Activated T-helper 2 cell treated with anti-CD3 and anti-CD28 coated beads, Interferon-gamma antibody, Interleukin-2, Interleukin-4, amounts not matched to agents 10 μg/mL and 5 μg/mL and 100 μg/mL, durations not matched to agents 14 hours and 24 hours and 36 hours (primary cell): ENCODE measurements at places on chromosomes 1 and 21.

DNA sequence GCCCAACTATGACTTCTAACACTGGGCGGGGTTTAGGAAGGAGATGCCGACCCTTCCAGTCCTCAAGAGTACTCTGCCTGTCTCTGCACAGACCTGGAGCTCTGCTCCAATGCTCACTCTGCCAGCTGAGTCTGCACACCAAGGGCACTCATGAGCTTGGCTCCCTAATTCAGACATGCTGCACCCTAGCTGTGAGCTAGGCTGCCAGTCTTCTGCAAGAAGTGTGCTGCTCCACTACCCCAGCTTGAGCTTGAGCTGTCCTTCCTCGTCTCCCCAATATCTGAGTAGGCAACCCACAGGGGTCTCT lies 13.2 kb downstream of the TP53BP2 start:
- H3K27ac ChIP-seq = peak overlapping the region; percentile 92
- peak overlapping the region; percentile 54 for H3K4me3 ChIP-seq
- H3K27me3 ChIP-seq = no peaks in the 10 kb centered on the region
- no peak for DNase-seq
- peaks cover 11% of the 10 kb centered on the region for H3K36me3 ChIP-seq

DNA sequence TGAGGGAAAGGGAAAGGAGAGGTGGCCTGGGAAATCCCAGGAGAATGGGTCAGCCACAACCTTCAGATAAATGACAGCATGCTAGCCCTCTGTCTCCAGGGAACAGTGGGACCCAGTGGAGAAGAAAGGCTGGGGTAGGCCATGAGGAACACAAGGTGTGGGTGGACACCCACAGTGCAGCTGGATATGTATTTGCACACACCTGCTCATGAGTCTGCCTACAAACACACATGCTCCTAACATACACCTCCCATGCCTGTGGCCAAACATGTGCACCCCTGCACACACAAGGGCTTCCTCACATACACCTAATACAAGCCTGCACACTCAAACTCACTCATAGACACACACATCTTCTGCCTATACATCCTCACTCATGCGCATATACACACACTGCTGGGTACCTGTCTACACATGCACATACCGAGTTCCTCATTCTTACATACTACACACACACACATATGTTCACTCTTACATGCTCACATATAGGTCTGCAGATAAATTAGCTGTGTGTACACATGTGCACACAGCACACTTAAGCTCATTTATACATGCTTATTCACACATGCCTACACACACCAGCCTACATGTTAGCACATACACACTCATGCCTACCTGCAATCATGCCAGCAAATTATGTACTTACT lies 3.6 kb downstream of the C1orf216 start:
- H3K27ac ChIP-seq = no peak overlapping the region
- H3K27me3 ChIP-seq = no peaks in the 10 kb centered on the region
- H3K4me3 ChIP-seq = no peak overlapping the region
- DNase-seq = no peak

- H3K36me3 ChIP-seq = no peaks in the 10 kb centered on the region
- no peaks in the 10 kb centered on the region for H3K27me3 ChIP-seq
- no peak overlapping the region for H3K27ac ChIP-seq
- DNase-seq = no peak
- H3K4me3 ChIP-seq = no peak overlapping the region
- no peaks in the 10 kb centered on the region for H3K4me1 ChIP-seq
Measured at GRCh38 chr1:95542936-95543335, 308.9 kb downstream of the RWDD3 start.

DNA sequence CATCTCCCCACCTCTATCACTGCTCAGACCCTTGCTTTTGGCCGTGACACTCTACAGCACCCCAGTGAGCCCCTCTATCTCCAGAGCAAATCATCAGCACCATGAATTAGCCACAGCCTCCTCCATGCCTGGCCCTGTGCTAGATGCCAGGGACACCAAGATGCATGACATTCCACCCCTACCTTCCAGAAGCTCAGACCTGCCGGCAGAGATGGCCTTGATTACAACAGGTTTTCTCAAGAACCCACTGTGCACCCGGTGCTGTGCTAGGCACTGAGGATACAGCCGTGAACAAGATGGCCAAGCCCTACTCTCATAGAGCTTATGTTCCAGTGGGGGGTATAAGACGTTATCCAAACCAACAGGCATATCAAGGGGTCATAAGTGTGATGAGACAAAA lies 30.6 kb downstream of the CDK18 start:
- H3K36me3 ChIP-seq = no peaks in the 10 kb centered on the region
- peaks cover 7% of the 10 kb centered on the region for H3K27me3 ChIP-seq
- peaks cover 7% of the 10 kb centered on the region for H3K4me1 ChIP-seq

DNA sequence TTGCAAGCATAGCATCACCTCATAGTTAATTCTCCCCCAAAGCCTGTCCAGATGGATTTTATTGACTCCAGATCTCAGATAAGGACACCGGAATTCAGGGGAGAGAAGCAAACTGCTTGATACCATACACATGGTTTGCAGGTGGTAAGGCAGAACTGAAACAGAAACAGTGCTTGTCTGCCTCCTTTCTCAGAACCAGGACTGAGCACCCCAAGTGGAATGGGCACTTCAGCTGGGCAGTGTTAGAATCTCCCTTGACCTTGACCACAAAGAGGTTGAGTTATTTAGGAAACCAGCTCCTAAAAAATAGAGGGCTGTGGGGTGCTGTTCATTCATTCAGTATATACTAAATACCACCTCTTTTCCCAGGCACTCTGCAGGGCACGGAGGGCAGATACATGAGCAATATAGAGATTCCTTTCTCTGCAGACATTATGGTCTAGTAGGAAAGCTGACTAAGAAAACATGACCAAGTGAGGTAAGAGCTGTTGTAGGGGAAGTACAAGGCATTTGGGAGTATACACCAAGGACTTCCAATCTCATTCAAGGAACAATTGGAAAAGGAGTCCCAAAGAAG lies 185.2 kb downstream of the C1orf94 start:
- H3K36me3 ChIP-seq = no peaks in the 10 kb centered on the region
- no peak overlapping the region for H3K27ac ChIP-seq
- no peak overlapping the region for H3K4me3 ChIP-seq
- no peaks in the 10 kb centered on the region for H3K4me1 ChIP-seq
- H3K27me3 ChIP-seq = peaks cover 3% of the 10 kb centered on the region

DNA sequence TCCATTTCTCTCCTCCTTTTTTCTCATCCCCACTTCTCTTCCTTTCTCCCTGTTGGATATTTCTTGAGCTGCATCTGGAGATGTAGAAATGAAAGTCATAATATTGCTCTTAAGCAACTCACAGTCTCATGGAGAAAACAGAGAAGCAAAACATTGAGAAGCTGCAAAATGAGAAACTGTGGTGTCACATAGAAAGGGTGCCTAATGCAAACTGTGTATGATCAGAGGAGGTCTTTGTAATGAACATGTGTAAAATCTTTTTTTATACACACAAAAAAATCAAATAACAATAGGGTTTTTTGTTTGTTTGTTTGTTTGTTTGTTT lies 11.8 kb upstream of the SLAMF7 start:
- no peaks in the 10 kb centered on the region for H3K27me3 ChIP-seq
- no peak overlapping the region for H3K27ac ChIP-seq
- peaks cover 34% of the 10 kb centered on the region for H3K4me1 ChIP-seq
- DNase-seq = no peak
